Colonic mucosa (tissue), 4 donors: ENCODE measurements at places on chromosomes 1 and 21.

DNA sequence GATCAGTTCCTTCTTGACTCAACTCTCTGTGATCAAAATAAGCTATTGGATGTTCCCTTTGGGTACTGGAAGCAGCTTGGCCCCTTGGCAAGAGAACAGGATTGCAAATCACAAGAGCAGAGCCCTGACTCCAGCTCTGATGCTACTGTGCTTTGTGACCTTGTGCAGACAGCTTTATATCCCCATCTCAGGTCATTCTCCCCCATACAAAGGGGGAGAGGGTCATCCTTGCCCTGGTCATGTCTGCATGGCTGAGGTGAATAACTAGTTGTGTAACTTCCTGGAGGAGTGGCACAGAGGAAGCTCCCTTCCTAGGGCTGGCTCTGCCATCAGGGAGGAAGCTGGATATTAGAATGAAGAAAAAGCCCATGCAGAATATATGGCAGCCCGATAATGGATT lies 142.9 kb downstream of the DHRS3 start:
- no peak for DNase-seq

- DNase-seq = no peak
Measured at GRCh38 chr1:212614453-212615200, 6.1 kb downstream of the ATF3 start.

GRCh38 chr1:161260376-161261260 lies 2.1 kb downstream of the PCP4L1 start:
- DNase-seq = no peak

- DNase-seq = peak; percentile 86
Measured at GRCh38 chr1:89953131-89953626, 41.7 kb upstream of the ZNF326 start.

DNA sequence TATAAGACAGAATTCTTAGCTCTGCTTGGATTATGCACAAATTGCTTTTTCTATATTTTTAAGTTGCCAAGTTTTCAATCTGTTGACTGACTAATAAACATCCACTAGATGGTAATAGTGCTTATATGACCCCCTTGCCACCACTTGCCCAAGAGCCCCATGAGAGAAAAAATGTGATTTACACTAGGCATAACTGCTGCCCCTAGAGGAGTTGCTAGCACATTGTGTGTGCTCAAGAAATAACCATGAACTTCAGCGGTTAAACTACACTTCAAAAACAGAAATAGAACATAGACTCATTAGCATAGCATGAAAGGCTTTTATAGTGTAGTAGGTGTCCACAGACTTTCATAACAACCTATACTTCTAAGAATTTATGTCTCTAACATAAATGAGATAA lies 61.4 kb downstream of the BRINP3 start:
- no peak for DNase-seq

GRCh38 chr1:27633298-27633610 lies 1.7 kb downstream of the FGR start:
- no peak for DNase-seq

DNA sequence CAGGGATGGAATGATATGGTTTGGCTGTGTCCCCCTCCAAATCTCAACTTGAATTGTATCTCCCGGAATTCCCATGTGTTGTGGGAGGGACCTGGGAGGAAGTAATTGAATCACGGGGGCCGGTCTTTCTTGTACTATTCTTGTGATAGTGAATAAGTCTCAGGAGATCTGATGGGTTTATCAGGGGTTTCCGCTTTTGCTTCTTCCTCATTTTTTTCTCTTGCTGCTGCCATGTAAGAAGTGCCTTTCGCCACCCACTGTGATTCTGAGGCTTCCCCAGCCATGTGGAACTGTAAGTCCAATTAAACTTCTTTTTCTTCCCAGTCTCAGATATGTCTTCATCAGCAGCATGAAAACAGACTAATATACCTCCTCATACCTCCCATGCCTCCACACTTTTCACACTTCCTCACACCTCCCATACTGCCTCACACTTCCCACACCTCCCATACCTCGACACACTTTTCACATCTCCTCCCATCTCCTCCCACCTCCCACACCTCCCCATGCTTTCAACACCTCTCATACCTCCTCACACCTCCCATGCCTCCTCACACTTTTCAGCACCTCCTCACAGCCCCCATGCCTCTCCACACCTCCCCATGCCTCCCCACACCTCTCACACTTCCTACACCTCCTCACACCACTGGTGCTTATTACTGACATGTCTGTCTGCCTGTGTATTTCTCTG lies 21.3 kb downstream of the GPR137B start:
- peak; percentile 11 for DNase-seq

DNA sequence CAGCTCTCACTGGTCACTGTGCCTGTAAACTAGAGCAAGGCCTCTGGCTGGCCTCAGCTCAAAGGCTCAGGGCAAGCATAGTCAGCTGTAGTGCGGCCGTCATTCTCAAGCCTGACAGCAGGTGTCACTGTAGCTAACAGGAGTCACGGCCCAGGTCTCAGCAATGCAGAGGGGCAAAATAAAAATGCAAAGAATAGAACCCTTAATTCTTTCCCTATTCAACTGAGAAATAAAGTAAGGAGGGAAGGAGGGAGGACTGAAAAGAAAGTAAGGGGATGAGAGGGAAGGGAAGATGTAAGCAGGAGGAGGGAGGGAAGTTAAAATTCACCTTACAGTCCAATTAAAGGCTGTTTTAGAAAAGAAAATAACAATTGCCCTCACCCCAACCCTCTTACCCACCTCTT lies 106.1 kb downstream of the KIAA0319L start:
- DNase-seq = peak; percentile 79

GRCh38 chr21:27293239-27293638 lies 326.4 kb upstream of the ADAMTS5 start:
- DNase-seq = no peak

DNA sequence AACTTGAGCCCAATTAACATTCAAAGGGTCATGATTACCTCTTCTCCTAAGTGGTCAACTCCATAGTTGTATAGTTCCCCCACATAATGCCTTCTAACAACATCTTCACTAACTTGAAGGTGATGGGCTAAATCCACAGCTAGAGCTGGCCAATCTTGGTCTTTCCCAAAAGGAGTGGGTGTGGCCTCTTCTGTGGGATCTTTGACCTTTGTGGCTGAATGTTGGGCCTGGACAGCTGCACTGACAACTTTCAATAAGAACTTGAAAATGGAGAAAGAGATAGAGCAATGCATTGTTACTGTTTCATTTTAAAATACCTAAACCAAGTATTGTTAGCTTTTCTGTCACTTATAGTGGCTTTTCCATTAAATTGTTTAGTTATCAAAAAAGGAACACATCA lies 59.2 kb downstream of the IARS2 start:
- no peak for DNase-seq

DNA sequence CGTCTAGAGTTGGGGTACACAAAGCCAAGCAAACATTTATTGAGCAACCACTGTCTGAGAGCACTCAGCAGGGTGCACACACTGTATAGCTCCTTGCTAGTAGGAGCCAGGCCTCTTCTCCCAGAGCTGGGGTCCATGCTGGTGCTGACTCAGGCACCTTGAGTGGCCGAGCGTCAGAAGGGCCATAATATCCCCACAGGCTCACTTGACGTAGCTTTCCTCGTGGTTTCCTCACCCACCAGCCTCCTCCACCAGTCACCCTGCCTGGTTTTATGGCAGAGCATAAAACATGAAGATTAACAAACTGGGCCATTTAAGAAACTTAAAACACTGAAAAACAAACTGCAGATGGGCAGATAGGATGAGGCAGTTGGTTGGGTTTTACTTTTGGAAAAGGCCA lies 361.5 kb downstream of the HHAT start:
- DNase-seq = no peak

- no peak for DNase-seq
Measured at GRCh38 chr1:39089931-39090521, 63.9 kb downstream of the NDUFS5 start.

GRCh38 chr1:162561616-162562469 lies at the start of gene UAP1:
TSS of gene UAP1 (plus strand) at chr1:162561722. CDS start at chr1:162566069, 4,347 bp downstream.
- peak; percentile 47 for DNase-seq

- DNase-seq = peak; percentile 47
Measured at GRCh38 chr1:52127181-52128180, 14.4 kb upstream of the ZFYVE9 start.

DNA sequence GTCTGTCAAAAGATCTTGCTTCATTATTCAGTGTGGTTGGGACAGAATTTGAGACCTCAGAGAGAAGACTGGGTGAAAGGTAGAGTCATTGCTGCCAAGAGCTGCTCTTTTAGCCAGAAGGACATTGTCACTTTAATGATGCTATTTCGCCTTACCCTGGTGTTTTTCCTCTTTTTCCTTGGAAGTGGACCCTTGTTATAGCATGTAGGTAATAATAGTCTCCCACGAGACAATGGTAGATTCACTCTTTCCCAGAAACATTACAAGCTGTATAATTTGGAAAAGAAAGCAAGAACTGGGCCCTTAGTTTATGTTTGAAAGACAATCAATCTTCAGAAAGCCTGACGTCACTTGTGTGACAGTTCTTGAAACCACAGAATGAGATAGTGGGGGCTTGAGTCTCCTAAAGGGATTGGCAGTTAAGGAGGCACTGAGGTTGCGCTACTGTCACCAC lies 3.8 kb downstream of the SERTAD4 start:
- no peak for DNase-seq

DNA sequence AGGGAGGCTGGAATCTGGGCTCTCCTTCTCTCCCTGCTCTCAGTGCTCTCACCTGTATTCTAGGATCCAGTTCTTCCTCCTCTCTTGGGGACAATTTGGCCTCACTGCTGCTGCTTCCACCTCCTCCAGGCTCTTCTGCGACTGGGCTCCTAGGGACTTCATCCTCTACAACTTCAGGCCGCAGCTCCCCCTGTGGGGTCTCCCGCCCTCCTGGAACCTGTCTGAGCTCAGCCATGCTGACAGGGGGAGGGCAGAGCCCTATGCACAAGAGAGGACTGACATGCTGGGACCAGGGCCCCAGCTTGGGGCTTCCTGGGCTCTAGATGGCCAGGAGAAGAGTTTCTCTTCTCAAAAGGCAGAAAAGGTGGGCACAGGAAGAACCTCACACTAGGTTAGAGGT lies 1.0 kb downstream of the SH3BP5L start:
- no peak for DNase-seq

DNA sequence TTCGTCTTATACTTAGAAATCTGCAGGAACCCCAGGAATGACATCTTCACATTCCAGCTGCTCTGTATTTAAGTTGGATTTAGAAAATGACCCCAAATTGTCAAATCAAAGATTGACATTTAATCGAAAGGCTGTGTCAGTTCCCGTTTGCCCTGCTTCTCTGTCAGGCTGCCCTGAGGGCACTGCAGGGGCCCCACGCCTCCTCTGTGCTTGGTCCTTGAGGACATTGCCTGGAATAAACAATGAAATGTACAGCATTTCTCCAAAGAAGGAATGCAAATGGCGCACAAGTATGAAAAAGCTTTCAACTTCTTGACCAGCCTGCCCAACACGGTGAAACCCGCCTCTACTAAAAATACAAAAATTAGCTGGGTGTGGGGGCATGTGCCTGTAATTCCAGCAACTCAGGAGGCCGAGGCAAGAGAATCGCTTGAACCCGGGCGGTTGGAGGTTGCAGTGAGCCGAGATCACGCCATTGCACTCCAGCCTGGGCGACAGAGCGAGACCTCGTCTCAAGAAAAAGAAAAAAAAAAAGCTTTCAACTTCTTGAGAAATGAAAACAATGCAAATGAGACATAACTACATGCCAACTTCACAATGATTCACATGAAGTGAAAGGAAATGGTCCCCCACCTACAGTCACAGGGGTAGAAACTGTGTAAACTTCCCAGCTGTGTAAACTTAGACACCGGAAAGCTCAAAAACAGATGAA lies 3.0 kb downstream of the TMPRSS3 start:
- no peak for DNase-seq

- peak; percentile 66 for DNase-seq
Measured at GRCh38 chr1:208158640-208159554, 85.3 kb downstream of the PLXNA2 start.

DNA sequence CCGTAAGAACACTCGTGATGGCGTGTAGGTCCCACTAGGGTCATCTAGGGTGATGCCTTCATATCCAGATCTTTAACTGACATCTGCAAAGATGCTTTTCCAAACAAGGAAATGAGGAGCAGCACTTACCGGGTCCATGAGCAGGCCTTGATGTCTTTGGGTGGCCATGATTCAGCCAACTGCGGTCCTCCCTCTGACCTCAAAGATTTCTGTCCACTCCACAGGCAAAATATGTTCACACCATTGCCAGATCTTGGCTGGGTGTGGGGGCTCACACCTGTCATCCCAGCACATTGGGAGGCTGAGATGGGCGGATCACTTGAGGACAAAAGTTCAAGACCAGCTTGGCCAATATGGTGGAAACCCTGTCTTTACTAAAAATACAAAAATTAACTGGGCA lies 18.2 kb downstream of the TRPM2 start:
- DNase-seq = no peak

- no peak for DNase-seq
Measured at GRCh38 chr1:56816264-56816663, 2.9 kb downstream of the FYB2 start.

DNA sequence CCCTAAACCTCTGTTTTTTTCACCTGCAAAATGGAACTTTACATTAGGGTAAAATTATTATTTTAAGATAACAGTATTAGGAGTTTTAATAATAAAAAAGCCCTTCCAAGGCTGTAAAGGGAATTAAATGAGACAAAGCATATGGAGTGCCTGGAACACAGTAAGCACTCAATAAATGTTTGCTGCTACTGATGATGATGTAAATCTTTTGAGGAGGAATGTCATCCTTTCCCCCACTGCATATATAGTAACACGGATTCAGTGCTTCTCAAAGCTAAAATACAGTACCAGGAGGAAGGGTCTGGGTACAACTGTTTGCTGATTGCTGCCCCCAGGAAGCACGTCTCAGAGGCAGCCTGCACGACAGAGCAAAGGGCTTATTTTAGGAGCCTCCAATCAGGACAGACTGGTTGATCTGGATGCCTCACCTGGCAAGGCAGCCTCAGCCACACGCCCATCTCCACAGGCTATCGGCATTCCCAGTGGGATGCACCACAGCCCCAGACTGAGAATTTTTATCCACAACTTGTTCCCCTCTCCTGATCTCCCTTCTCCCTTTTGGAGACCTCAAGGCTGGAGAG lies 64.4 kb downstream of the GADD45A start:
- DNase-seq = peak; percentile 72

GRCh38 chr1:204216880-204217647 lies 3.3 kb upstream of the GOLT1A start:
- DNase-seq = no peak

- no peak for DNase-seq
Measured at GRCh38 chr1:160048335-160048734, 16.5 kb upstream of the PIGM start.

- DNase-seq = no peak
Measured at GRCh38 chr1:55275151-55275748, 60.1 kb upstream of the USP24 start.

- no peak for DNase-seq
Measured at GRCh38 chr1:239931341-239931740, 160.3 kb upstream of the FMN2 start.

DNA sequence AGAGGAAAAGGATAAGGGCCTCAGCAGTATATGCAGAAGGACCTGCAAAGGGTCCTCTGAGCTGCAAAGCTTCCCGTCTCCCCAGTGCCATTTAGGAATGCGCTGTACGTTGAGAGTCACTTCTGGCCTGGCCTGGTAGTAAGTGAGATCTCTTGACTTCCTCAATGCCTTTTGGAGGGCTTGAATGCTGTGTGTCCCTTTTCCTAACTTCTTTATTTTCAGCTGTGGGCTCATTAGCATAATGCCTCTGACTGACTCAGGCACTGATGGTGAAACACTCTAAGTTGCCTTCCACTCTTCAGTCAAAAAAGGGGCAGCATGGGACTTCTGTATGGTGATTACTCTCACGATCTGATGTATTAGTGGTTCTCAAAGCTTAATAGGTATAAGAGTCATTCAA lies 49.9 kb downstream of the XCL1 start:
- no peak for DNase-seq
